Common myeloid progenitor, CD34-positive (primary cell): ENCODE measurements at places on chromosomes 3 and 15.

DNA sequence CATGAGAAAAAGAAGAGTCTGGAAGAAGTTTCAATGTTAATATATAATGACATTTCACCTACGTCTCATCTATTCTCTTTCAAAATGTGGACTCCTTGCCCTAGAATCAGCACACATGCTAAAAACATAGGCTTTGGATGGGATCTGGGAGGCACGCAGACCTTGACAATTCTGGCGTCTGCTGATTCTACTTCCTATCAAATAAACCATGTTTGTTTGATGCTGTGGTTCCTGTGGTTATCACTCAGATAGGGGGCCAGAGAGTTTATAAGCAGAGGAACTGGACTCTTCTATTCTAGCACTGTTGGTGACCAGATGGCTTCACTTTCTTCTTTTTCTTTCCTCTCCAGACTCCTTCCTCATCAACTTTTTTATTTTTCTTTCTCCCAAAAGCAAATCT, 336.8 kb downstream of the DIPK2A start:
- no peak for DNase-seq

GRCh38 chr3:13654330-13655060, 105.6 kb downstream of the FBLN2 start:
- DNase-seq: peak; percentile 45

GRCh38 chr3:127822682-127823425, 539 bp upstream of the MGLL start:
- peak; percentile 76 for DNase-seq

DNA sequence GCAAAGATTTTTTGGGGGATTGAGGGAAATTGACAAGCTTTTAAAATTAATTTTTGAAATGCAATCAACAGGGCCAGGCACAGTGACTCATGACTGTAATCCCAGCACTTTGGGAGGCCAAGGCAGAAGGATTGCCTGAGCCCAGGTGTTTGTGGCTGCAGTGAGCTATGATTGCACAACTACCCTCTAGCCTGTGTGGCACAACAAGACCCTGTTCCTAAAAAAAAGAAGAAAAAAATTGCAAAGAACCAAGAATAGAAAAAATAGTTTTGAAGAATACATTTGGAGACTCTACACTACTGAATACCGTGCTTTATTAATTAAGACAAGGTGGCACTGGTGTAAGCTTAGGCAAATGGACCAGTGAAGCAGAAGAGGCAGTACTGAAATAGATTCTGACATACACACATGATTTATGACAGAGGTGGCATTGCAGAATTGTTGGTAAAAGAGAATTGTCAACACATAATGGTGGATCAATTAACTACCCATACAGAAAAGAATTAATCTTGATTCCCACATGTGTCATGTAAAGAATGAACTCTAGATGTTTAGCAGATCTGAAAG, 443.3 kb upstream of the ATP11B start:
- no peak for DNase-seq

- no peak for DNase-seq
Observed at GRCh38 chr15:73996267-73996666, 1.8 kb downstream of the PML start.

- no peak for DNase-seq
Observed at GRCh38 chr3:70564552-70564951, 252.1 kb upstream of the MDFIC2 start.

DNA sequence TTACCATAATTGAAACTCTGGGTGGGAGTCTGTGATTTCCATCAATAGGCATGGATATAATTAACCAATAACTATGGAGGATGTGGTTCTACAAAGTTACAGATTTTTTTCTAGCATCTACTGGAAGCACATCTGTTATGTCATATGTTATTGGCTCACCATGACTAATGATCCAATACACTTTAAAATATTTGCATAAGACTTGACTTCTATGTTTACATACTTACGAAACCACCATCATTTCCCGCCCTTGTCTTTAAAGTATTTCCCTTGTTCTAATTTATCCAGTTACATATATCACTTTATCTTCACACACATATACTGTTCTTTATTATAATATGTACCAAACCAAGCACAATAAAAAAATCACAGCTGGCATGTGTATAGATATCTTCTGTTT, 380.3 kb upstream of the CBLB start:
- no peak for DNase-seq

GRCh38 chr15:63166219-63166618, 8.9 kb upstream of the RPS27L start:
- no peak for DNase-seq

DNA sequence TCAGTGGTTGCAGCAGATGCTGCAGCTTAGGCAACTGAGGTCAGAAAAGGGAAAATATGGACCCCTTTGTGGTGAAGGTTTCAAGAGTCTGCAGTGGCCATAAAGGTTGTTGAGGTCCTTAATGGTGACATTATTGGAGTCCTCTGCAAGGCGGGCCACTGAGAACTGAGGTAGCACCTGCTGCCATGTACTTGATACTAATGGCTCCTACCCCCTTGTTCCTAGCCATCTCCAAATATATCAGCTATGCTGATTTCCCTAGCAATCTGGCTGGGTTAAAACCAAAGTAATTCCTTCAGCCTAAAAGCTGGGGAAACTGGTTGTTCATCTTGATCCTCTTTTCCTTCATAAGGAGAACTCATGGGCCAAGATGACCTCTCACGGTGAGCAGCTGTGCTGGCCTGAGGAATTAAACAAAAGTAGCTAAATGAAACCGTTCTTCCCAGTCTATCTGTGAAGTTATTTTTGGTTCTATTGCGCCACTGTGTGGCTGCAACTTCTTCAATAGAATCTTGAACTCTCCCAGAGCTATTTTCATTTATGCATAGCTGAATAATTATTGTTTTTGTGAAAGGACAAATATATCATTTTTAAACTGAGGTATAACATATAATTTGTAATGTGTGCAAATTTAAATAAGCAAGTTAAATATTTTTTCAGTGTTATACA, 76.1 kb upstream of the PLSCR4 start:
- peak; percentile 67 for DNase-seq
